GM23338 (cell line): ENCODE measurements at places on chromosomes 6 and 20. TPM values are rescaled to one million over a fixed set of nuclear protein-coding genes. Genes with fewer than 3 reads are reported as not detected.

DNA sequence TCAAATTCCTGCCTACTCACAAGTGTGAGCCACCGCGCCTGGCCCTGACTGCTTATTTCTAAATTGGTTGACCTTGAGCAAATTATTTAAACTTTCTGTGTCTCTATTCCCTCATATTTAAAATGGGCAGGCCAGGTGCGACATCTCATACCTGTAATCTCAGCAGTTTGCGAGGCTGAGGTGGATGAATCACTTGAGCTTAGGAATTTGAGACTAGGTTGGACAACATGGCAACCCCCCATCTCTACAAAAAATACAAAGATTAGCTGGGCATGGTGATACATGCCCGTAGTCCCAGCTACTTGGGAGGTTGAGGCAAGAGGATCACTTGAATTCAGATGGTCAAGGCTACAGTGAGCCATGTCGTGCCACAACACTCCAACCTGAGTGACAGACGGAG is 26.5 kb downstream of the DCBLD1 start:
- H3K27me3 ChIP-seq = no peaks in the 10 kb centered on the region
- H3K4me1 ChIP-seq = 0 out of 2 replicates have a peak, but pooled peaks cover 6% of the 10 kb centered on the region
- no peak for DNase-seq

DNA sequence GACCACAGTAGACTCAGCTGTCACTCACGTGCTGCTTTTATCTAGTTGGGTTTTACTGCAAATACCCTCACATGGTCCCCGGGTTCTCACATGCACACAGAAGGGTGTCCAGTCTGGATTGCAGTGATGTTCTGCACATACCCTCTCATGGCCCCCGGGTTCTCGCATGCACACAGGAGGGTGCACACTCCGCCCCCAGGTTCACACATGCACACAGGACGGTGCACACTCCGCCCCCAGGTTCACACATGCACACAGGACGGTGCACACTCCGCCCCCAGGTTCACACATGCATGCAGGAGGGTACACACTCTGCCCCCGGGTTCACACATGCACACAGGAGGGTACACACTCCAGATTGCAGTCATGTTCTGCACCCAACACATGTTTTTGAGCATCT is 224.3 kb downstream of the ERMARD start:
- no peaks in the 10 kb centered on the region for H3K4me1 ChIP-seq
- no peaks in the 10 kb centered on the region for H3K36me3 ChIP-seq
- no peak overlapping the region for H3K27ac ChIP-seq
- no peak for DNase-seq

DNA sequence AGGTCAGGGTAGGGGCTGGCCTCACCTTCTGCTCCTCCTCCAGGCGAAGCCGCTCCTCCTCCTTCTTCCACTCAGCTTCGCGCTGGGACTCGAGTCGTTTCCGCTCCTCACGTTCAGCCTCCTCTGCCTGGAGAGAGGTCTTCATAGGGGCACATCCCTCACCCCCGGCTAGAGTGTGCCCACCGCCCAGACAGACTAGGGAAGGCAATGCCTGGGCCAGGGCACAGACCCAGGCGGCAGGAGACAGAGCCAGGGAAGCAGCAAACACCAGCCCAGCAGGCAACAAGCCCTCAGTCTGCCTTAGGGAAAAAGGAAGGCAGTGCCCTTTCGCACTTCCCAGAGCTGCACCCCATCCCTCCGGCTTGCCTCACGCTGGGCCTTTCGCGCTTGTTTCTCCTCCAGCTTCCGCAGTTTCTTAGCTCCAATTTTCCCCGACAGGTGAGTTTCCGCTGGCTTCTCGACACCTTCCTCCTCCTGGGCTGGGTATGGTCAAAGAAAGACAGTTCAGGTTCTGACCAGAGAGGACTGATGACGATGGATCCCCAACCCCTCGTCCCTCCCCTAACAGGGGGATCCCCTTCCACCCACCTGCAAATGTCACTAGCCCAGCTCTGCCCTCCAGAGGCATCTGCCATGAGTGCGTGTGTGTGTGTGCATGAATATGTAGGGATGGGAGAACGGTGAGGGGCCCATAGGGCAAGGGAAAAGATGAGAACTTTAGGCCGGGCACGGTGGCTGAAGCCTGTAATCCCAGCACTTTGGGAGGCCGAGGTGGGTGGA is 4.3 kb downstream of the DDRGK1 start:
- no peak overlapping the region for H3K4me3 ChIP-seq
- no peaks in the 10 kb centered on the region for H3K27me3 ChIP-seq
- no peak for DNase-seq
- no peak overlapping the region for H3K27ac ChIP-seq
- peaks cover 7% of the 10 kb centered on the region for H3K36me3 ChIP-seq

GRCh38 chr6:29524044-29524443 is 35.5 kb downstream of the UBD start:
- H3K4me1 ChIP-seq = 0 out of 2 replicates have a peak, but pooled peaks cover 4% of the 10 kb centered on the region
- no peaks in the 10 kb centered on the region for H3K27me3 ChIP-seq
- no peak overlapping the region for H3K27ac ChIP-seq
- peaks cover 7% of the 10 kb centered on the region for H3K36me3 ChIP-seq
- no peak overlapping the region for H3K4me3 ChIP-seq
- DNase-seq = no peak

- no peak overlapping the region for H3K27ac ChIP-seq
- no peaks in the 10 kb centered on the region for H3K27me3 ChIP-seq
- H3K4me3 ChIP-seq = no peak overlapping the region
- H3K4me1 ChIP-seq = peaks cover 10% of the 10 kb centered on the region
Observed at GRCh38 chr20:21342656-21343345, 39.7 kb downstream of the XRN2 start.

- no peak overlapping the region for H3K27ac ChIP-seq
- H3K27me3 ChIP-seq = no peaks in the 10 kb centered on the region
- no peak for DNase-seq
- H3K4me3 ChIP-seq = no peak overlapping the region
- no peaks in the 10 kb centered on the region for H3K4me1 ChIP-seq
Observed at GRCh38 chr6:152136449-152136825, 329.0 kb downstream of the ESR1 start.

- DNase-seq = peak; percentile 30
- H3K27ac ChIP-seq = peak overlapping the region; percentile 29; the same call in 1 of the 2 replicates
- no peaks in the 10 kb centered on the region for H3K27me3 ChIP-seq
- peaks cover 20% of the 10 kb centered on the region for H3K36me3 ChIP-seq
- no peak overlapping the region for H3K4me3 ChIP-seq
- peaks cover 23% of the 10 kb centered on the region; the same call in 1 of the 2 replicates for H3K4me1 ChIP-seq
Observed at GRCh38 chr6:36493859-36494258, 51.1 kb downstream of the KCTD20 start.

- H3K36me3 ChIP-seq = no peaks in the 10 kb centered on the region; the same call in 1 of the 2 replicates
- no peak overlapping the region for H3K27ac ChIP-seq
- H3K4me1 ChIP-seq = peaks cover 12% of the 10 kb centered on the region; the same call in 1 of the 2 replicates
Observed at GRCh38 chr6:32852844-32853540, 512 bp downstream of the TAP1 start.

DNA sequence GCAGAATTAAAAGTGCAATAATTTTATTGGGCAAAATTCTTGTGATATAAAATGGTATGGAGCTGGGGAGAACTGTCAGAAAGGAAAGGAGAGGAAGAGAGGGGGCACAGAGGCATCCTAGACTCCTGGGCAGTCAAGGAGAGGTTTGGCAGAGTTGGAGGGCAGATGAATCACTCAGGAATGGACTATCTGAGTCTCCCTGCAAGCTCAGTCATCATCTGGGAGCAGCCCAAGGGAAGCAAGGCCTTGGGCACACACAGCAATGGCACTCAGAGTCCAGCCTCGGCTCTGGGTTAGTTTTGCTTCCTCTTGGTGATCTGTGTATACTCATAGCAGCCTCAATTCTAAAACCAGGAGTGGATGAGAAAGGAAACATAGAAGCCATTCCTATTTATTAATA is 67.2 kb downstream of the SLC22A1 start:
- no peaks in the 10 kb centered on the region for H3K36me3 ChIP-seq
- H3K27me3 ChIP-seq = no peaks in the 10 kb centered on the region
- H3K4me3 ChIP-seq = no peak overlapping the region

DNA sequence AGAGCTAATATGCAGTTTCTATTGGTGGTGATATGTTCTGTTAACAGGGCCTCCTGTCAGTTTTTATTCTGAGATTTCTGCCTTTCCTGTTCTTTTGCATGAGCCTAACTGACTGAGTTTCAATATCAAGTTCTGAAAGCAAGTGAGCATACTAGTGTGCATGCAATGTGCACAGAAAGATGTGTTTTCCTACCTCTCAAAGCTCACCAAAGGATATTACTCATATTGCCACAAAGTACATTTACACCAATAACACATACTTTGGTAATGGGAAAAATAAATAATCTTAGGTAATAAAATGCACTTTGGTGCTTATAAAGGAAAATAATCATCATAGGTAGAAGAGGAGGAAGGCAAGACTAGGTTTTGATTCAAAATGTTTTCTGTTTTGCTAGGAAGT is 195.0 kb downstream of the KHDC1L start:
- no peaks in the 10 kb centered on the region for H3K27me3 ChIP-seq
- H3K36me3 ChIP-seq = no peaks in the 10 kb centered on the region
- no peak for DNase-seq
- no peak overlapping the region for H3K4me3 ChIP-seq

DNA sequence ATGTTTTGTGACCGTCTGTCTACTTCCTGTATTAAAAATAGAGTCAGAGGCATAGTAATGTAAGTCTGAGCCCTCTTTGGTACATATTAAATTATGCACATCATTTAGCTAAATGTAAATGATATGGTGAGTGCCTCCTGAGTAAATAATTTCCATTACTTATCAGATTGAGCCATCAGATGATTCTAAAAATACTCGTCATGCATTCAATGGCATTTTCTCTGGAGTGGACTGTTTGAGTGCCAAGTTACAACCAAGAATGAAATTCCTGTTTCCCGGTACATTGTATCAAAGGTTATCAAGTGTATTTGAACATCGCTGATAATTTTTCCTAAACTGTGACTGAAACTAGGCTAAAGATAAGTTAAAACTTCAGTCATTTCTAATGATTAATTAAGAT is 81.0 kb downstream of the AKAP7 start:
- no peaks in the 10 kb centered on the region for H3K36me3 ChIP-seq
- H3K27ac ChIP-seq = no peak overlapping the region
- no peaks in the 10 kb centered on the region for H3K4me1 ChIP-seq
- no peaks in the 10 kb centered on the region for H3K27me3 ChIP-seq
- H3K4me3 ChIP-seq = no peak overlapping the region

GRCh38 chr20:3980260-3981131 is 34.9 kb downstream of the RNF24 start:
- H3K4me3 ChIP-seq = no peak overlapping the region
- H3K27ac ChIP-seq = 0 out of 2 replicates have a peak overlapping the region, but pooled peaks have one; percentile 41
- no peaks in the 10 kb centered on the region for H3K36me3 ChIP-seq
- H3K27me3 ChIP-seq = no peaks in the 10 kb centered on the region
- DNase-seq = peak; percentile 7

- H3K27me3 ChIP-seq = no peaks in the 10 kb centered on the region
- DNase-seq = peak; percentile 76
- H3K27ac ChIP-seq = no peak overlapping the region
- H3K4me3 ChIP-seq = no peak overlapping the region
Observed at GRCh38 chr6:158143700-158144099, 24.4 kb downstream of the SERAC1 start.

- DNase-seq = no peak
- no peak overlapping the region for H3K4me3 ChIP-seq
- no peaks in the 10 kb centered on the region for H3K27me3 ChIP-seq
- no peak overlapping the region for H3K27ac ChIP-seq
- peaks cover 14% of the 10 kb centered on the region for H3K4me1 ChIP-seq
Observed at GRCh38 chr6:132973514-132973993, 159.2 kb downstream of the RPS12 start.

DNA sequence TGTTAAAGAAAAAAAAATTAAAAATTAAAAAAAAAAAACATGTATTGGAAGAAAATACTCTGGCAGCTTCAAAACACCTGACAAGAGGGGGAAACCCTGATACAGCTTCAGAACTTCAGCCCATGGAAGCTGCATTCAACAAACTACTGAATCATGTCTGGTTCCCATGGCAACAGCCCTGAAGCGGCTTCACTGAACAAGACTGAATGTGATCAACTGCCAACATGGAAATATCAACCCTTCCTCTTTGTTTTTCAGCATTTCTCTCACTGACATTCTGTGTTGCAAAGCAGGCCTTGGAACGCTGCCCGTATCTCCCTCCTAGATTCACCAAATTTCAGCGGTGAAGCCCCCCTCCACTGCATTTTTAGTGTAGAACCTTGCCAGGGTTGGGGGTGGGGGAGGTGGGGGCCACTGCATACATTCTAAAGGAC is 91.3 kb upstream of the SHLD1 start:
- DNase-seq = peak; percentile 12
- no peaks in the 10 kb centered on the region for H3K4me1 ChIP-seq
- no peak overlapping the region for H3K27ac ChIP-seq
- H3K4me3 ChIP-seq = no peak overlapping the region

- no peaks in the 10 kb centered on the region for H3K27me3 ChIP-seq
- peaks cover 6% of the 10 kb centered on the region; the same call in 1 of the 2 replicates for H3K4me1 ChIP-seq
- no peaks in the 10 kb centered on the region for H3K36me3 ChIP-seq
- H3K27ac ChIP-seq = no peak overlapping the region
- DNase-seq = peak; percentile 8
- H3K4me3 ChIP-seq = no peak overlapping the region
Observed at GRCh38 chr6:75759207-75759606, 10.2 kb downstream of the MYO6 start.

GRCh38 chr6:42104804-42105125 is 37.7 kb downstream of the C6orf132 start:
- peaks cover 12% of the 10 kb centered on the region; the same call in 1 of the 2 replicates for H3K27me3 ChIP-seq
- H3K36me3 ChIP-seq = peaks cover 3% of the 10 kb centered on the region; the same call in 1 of the 2 replicates
- H3K4me1 ChIP-seq = peaks cover 16% of the 10 kb centered on the region; the same call in 1 of the 2 replicates
- DNase-seq = peak; percentile 72

GRCh38 chr20:4946986-4947385 is 54.3 kb downstream of the SLC23A2 start:
- H3K4me3 ChIP-seq = no peak overlapping the region
- peaks cover 18% of the 10 kb centered on the region for H3K4me1 ChIP-seq
- no peaks in the 10 kb centered on the region for H3K36me3 ChIP-seq
- DNase-seq = no peak
- H3K27me3 ChIP-seq = no peaks in the 10 kb centered on the region
- no peak overlapping the region for H3K27ac ChIP-seq

DNA sequence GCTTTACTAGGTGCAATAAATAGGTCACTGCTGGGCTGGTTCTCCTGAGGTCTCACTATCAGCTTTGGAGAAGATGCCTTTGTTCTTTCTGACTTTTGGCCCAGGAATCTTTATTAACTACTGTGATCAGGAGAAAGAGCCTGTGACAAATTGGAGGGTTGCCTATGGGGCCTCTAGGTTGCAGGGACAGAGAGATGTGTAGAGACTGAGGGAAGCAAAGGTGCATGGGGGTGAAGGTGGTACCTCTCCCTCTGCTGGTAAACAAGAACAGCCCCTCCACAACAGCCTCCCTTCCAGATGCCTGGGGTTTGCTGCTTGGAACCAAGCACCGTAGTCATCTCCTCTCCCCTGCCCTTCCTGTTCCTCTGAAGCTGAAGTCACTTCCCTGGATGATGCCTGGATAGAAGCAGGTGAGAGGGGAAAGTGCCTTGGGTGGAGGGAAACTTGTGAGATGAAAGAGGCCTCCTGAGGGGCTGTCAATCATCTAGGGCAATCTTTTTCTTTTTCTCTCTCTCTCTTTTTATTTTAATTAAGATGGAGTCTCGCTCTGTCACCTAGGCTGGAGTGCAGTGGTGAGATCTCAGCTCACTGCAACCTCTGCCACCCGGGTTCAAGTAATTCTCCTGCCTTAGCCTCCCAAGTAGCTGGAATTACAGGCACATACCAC is 57.4 kb upstream of the DUSP22 start:
- no peak overlapping the region for H3K4me3 ChIP-seq
- H3K27me3 ChIP-seq = no peaks in the 10 kb centered on the region
- peaks cover 8% of the 10 kb centered on the region; the same call in 1 of the 2 replicates for H3K4me1 ChIP-seq
- DNase-seq = no peak

The LCA5 gene
- total RNA-seq = 3.3 and 4.2 TPM in 2 replicates

The PTGIS gene
- 28.7 and 29.0 TPM in 2 replicates for total RNA-seq

The SCGN gene
- not detected in 2 replicates for total RNA-seq

The TCP11 gene
- 0.62 TPM in 1 of 2 replicates, not detected in the other for total RNA-seq
